ENCODE measurements at places on chromosomes 16 and 17.
A peak's percentile ranks its signal among the peaks of the same experiment; 100 is the strongest.

GRCh38 chr17:12973496-12974004 is 44.3 kb downstream of the ELAC2 start:
- DNase-seq = no peak

GRCh38 chr17:40373999-40374398 is 9.5 kb upstream of the GJD3 start:
- DNase-seq = no peak

GRCh38 chr17:40932608-40933007 is 4.8 kb downstream of the KRT23 start:
- no peak for DNase-seq

GRCh38 chr16:12410837-12411490 is 392.7 kb downstream of the CPPED1 start:
- DNase-seq = no peak

DNA sequence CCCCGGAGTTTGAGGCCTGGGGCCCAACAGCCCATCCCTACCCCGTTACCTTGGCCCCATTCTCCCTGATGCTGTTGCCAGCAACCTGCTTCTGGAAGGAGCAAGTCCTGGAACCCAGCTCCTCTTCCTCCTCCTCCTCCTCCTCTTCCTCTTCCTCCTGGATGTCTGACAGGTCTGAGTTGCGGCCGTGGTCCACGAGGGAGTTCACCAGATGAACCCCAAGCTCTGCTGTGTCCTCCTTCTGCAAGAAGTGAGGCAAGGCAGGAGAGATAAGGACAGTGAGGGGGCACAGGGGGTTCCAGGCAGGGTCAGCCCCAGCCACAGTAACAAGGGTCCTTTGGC is 18.7 kb downstream of the TSPOAP1 start:
- no peak for DNase-seq

GRCh38 chr17:41196068-41196467 is 6.4 kb downstream of the KRTAP9-1 start:
- no peak for DNase-seq

DNA sequence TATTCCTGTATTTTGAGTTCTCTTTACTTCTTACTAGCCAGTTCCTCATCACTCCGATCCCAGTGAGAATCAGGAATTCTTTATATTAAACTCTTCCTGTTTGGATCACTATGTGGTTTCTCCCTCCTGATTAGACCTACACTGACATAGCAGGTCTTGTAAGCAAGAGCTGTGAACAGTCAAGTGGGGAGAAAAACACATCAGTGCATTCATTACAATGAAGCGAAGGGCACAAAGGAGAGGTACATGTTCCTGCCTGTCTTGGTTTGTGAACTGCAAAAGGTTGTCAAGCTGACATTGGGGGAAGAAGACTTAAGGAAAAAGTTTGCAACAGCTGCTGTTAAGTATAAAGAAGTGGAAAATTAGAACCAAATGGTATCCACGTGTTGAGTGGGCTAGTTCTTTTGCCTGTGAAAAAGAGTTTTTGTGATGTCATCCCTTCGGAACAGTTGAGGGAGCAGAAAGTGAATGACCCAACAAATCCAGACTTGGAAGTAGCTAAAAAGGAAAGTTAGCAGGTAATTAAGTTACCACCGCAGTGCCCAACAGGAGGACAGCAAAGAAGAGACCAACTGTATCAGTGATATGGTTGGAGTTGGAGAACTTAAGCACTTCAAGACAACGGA is 23.0 kb upstream of the TRIM25 start:
- DNase-seq = no peak

- DNase-seq = no peak
Measured at GRCh38 chr17:82804442-82805191, 35.2 kb downstream of the ZNF750 start.

DNA sequence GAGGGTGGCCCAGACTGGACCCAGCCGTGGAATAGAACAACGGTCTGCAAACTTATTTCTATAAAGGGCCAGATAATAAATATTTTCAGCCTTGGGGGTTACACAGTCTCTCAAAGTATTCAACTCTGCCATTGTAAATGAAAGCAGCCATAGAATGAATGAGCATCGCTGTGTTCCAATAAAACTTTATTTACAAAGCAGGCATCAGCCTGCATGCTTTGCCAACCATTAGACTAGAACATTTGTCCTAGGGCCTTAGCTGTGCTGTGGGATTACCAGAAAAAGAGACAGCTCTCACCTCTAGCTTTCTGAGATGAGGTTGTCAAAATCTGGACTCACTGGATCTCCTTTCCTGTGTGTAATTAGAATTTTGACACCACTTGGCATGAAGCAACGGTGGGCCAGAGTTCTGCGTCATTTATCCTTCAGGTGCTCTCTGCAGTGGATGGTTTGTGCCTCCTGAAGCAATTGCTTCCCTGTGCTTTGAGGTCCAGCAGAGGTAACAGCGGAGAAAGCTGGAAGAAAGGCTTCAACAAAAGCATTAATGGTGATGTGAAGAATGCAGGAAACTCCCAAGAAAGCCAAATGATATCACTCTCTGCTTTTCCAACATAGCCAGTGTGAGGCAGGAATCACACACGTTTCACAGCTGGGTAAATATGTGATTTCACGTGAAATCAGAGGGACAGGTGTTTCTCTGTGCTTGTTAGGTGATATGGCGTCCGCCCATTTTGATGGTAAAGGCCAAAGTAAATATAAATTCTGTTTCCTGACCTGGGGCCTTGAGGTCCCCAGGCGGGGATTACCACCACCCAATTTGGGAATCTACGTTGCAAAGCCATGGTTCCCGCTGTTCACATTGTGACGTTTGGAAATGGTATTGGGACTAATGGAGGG is 148.4 kb downstream of the PITPNC1 start:
- DNase-seq = no peak

DNA sequence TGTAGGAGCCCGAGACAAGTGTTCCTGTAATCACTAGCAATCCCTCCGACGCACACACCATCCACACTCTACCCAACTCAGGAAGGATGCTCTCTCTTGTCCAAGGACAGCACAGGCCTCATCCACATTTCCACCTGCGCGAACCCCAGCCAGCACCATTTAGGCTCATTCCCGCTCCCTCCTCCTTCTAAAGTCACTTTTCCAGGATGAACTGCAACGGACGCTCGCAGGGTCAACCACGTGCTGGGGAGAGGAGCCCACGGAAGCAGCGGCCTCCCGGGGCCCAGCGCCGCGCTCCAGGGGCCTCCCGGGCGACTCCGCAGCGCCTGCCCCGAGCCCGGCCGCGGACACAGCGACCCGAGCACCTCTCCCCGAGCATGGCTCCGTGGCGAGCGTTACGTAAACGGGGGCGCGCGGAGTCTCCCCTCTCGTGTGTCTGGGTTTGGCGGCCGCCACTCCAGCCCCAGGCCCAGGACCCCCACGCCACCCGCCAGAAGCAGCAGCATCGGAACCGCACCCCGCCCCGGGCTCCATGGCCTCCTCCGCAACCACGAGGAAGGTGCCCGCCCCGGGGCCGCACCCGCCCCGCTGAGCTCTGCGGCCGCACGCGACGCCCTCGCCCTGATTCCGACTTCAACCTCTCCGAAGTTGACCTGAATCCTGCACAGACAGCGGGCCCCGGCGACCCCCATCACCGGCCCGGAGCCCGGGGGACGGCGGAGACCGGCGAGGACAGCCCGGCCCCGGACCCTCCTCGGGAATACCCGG is 668 bp downstream of the USP36 start:
- DNase-seq = peak; percentile 44
